NCI-H460 (cell line): ENCODE measurements at places on chromosomes 2 and 18. TPM values are rescaled to one million over a fixed set of nuclear protein-coding genes. Genes with fewer than 3 reads are reported as not detected.

DNA sequence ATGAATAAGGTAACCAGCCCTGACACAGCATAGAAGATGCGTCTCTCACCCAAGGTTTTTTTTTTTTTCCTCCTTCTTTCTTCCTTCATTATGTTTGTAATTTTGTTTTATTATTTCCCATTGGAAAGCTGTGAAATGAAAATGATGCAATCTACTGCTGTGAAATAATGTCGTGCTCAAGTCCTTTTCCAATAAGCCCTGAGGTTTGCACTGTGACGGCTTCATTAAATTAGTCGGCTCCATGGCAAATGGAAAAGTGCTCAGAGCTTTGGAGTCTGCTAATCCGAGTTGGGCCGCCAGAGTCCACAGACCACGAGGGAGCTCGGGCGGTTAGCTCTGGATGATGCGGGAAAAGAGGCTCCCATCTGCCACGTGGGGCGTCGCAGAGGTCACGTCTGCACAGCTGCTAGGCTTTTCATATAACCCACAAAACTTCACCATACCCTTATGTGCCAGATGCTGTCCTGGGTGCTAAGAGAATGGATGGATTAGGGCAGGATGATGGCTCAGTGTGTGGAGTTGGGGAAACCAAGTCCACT lies 92.3 kb upstream of the CAPN13 start:
- DNase-seq = no peak

- no peak for DNase-seq
Observed at GRCh38 chr2:89850481-89850880, 1159.0 kb downstream of the RPIA start.

GRCh38 chr18:48581206-48581605 lies 42.4 kb downstream of the CTIF start:
- DNase-seq = no peak

GRCh38 chr2:149383340-149383739 lies 53.0 kb downstream of the LYPD6 start:
- no peak for DNase-seq

GRCh38 chr18:38019292-38019691 lies 453.7 kb upstream of the CELF4 start:
- DNase-seq = no peak

The PSMA8 gene
- not detected in 2 replicates for total RNA-seq

The OR6B3 gene
- not detected in 2 replicates for total RNA-seq
